ENCODE measurements at places on chromosomes 4 and X. TPM values are rescaled to one million over a fixed set of nuclear protein-coding genes. Genes with fewer than 3 reads are reported as not detected.

The SCML2 gene
- polyA plus RNA-seq: 0.92 TPM

The SMPX gene
- not detected for polyA plus RNA-seq

The TRMT2B gene
- polyA plus RNA-seq: 18.3 TPM

The MND1 gene
- polyA plus RNA-seq: 0.66 TPM

The TLR1 gene
- 0.59 TPM for polyA plus RNA-seq

The ARHGAP36 gene
- not detected for polyA plus RNA-seq

The RAB39B gene
- not detected for polyA plus RNA-seq

The MGAT4D gene
- not detected for polyA plus RNA-seq

The NMU gene
- 1.4 TPM for polyA plus RNA-seq

The CLDN22 gene
- polyA plus RNA-seq: not detected

The MPP1 gene
- polyA plus RNA-seq: 23.0 TPM

The P2RY8 gene
- polyA plus RNA-seq: not detected

The ADH7 gene
- polyA plus RNA-seq: not detected

The ZFP42 gene
- not detected for polyA plus RNA-seq

The FAM47A gene
- not detected for polyA plus RNA-seq

Data from endothelial cell of umbilical vein (primary cell).